IMR-90 (cell line): ENCODE measurements at places on chromosomes 4 and X. TPM values are rescaled to one million over a fixed set of nuclear protein-coding genes. Genes with fewer than 3 reads are reported as not detected.
A peak's percentile ranks its signal among the peaks of the same experiment; 100 is the strongest.

GRCh38 chr4:71807469-71807868 lies 23.6 kb upstream of the GC start:
- H3K27ac ChIP-seq = no peak overlapping the region
- DNase-seq = no peak
- H3K4me1 ChIP-seq = no peaks in the 10 kb centered on the region
- no peak overlapping the region for H3K4me3 ChIP-seq
- no peaks in the 10 kb centered on the region for H3K36me3 ChIP-seq

AKAP17A gene
- 9.0 and 10.6 TPM in 2 replicates for total RNA-seq

- 0 out of 2 replicates have a peak, but pooled peaks cover 3% of the 10 kb centered on the region for H3K36me3 ChIP-seq
- peaks cover 50% of the 10 kb centered on the region for H3K4me1 ChIP-seq
- H3K27me3 ChIP-seq = no peaks in the 10 kb centered on the region
- H3K4me3 ChIP-seq = no peak overlapping the region
These were observed 33.4 kb downstream of the AFAP1 start for GRCh38 chr4:7906171-7906701.

GRCh38 chrX:4547213-4547836 lies 833.9 kb upstream of the PRKX start:
- H3K36me3 ChIP-seq = no peaks in the 10 kb centered on the region
- H3K27ac ChIP-seq = no peak overlapping the region
- DNase-seq = peak; percentile 40
- no peaks in the 10 kb centered on the region for H3K4me1 ChIP-seq
- H3K4me3 ChIP-seq = no peak overlapping the region

GRCh38 chr4:56276547-56276946 lies 110.7 kb downstream of the AASDH start:
- no peak overlapping the region for H3K27ac ChIP-seq
- H3K4me3 ChIP-seq = no peak overlapping the region
- no peaks in the 10 kb centered on the region for H3K36me3 ChIP-seq
- peak; percentile 19 for DNase-seq

GRCh38 chrX:22652596-22652995 lies 347.2 kb upstream of the DDX53 start:
- H3K27ac ChIP-seq = no peak overlapping the region
- H3K4me1 ChIP-seq = no peaks in the 10 kb centered on the region
- no peaks in the 10 kb centered on the region for H3K36me3 ChIP-seq
- H3K27me3 ChIP-seq = no peaks in the 10 kb centered on the region
- no peak overlapping the region for H3K4me3 ChIP-seq

GRCh38 chrX:46912098-46912602 lies at the start of gene JADE3:
TSS of gene JADE3 (plus strand) at chrX:46912421. CDS start at chrX:46984895, 72,474 bp downstream.
- no peaks in the 10 kb centered on the region for H3K4me1 ChIP-seq
- peak within 1 kb of the TSS; percentile 7; the same call in 1 of the 2 replicates for H3K27ac ChIP-seq
- H3K4me3 ChIP-seq = peak within 1 kb of the TSS; percentile 91
- no peaks in the 10 kb centered on the region for H3K36me3 ChIP-seq

- no peak overlapping the region for H3K27ac ChIP-seq
- H3K36me3 ChIP-seq = no peaks in the 10 kb centered on the region
- H3K4me1 ChIP-seq = no peaks in the 10 kb centered on the region; the same call in none of the 2 replicates
- H3K4me3 ChIP-seq = no peak overlapping the region
- no peaks in the 10 kb centered on the region for H3K27me3 ChIP-seq
These were observed 160.9 kb downstream of the SMIM20 start for GRCh38 chr4:26074712-26075430.

- H3K4me3 ChIP-seq = no peak overlapping the region
- DNase-seq = no peak
- H3K27ac ChIP-seq = no peak overlapping the region
- H3K4me1 ChIP-seq = peaks cover 5% of the 10 kb centered on the region; the same call in 1 of the 2 replicates
- no peaks in the 10 kb centered on the region for H3K27me3 ChIP-seq
These were observed 58.7 kb downstream of the SCFD2 start for GRCh38 chr4:53307210-53307609.

GRCh38 chr4:186424745-186425144 lies 130.6 kb downstream of the MTNR1A start:
- no peak overlapping the region for H3K4me3 ChIP-seq
- no peaks in the 10 kb centered on the region for H3K36me3 ChIP-seq
- H3K27me3 ChIP-seq = no peaks in the 10 kb centered on the region

FGB gene
- not detected in 2 replicates for total RNA-seq

DNA sequence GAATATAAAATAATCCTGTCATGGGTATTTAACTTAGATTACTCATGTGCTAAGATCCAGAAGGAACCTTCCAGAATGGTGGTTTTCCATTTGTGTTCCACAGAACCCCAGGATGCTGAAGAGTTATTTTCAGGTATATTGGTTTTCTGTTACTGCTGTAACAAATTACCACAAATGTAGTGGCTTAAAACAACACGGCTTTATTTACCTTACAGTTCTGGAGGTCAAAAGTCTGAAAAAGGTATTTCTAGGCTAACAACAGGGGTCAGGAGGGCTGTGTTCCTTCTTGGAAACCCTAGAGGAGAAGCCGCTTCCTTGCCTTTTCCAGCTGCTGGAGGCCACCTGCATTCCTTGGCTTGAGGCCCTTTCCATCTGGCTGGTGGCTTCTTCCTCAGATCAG lies 57.9 kb upstream of the HPSE start:
- H3K4me3 ChIP-seq = no peak overlapping the region
- no peak overlapping the region for H3K27ac ChIP-seq
- DNase-seq = no peak
- no peaks in the 10 kb centered on the region for H3K36me3 ChIP-seq
- H3K27me3 ChIP-seq = peaks cover 17% of the 10 kb centered on the region; the same call in 1 of the 2 replicates

TTC29 gene
- under 0.01 TPM in 1 of 2 replicates, not detected in the other for total RNA-seq

- H3K4me3 ChIP-seq = no peak overlapping the region
- H3K4me1 ChIP-seq = no peaks in the 10 kb centered on the region
- no peak for DNase-seq
- no peaks in the 10 kb centered on the region for H3K36me3 ChIP-seq
- peaks cover 2% of the 10 kb centered on the region; the same call in 1 of the 2 replicates for H3K27me3 ChIP-seq
- no peak overlapping the region for H3K27ac ChIP-seq
These were observed 359.9 kb downstream of the UNC5C start for GRCh38 chr4:95188701-95189370.

HMGB2 gene
- 49.3 and 112 TPM in 2 replicates for total RNA-seq

PDZD11 gene
- 66.4 and 84.1 TPM in 2 replicates for total RNA-seq

- H3K4me3 ChIP-seq = no peak overlapping the region
- DNase-seq = peak; percentile 12
- no peaks in the 10 kb centered on the region for H3K4me1 ChIP-seq
- H3K27ac ChIP-seq = no peak overlapping the region
- H3K27me3 ChIP-seq = peaks cover 5% of the 10 kb centered on the region; the same call in 1 of the 2 replicates
These were observed 129.8 kb downstream of the SORBS2 start for GRCh38 chr4:185682236-185682635.

PAGE4 gene
- not detected in 2 replicates for total RNA-seq

CT45A3 gene
- not detected in 2 replicates for total RNA-seq

LAMP2 gene
- total RNA-seq = 114 and 129 TPM in 2 replicates

GRCh38 chrX:19863212-19863856 lies 24.1 kb downstream of the SH3KBP1 start:
- H3K4me1 ChIP-seq = peaks cover 13% of the 10 kb centered on the region
- no peaks in the 10 kb centered on the region for H3K36me3 ChIP-seq
- DNase-seq = peak; percentile 29
- no peak overlapping the region for H3K27ac ChIP-seq
- H3K4me3 ChIP-seq = no peak overlapping the region

ELF2 gene
- total RNA-seq = 37.8 and 42.3 TPM in 2 replicates

DNA sequence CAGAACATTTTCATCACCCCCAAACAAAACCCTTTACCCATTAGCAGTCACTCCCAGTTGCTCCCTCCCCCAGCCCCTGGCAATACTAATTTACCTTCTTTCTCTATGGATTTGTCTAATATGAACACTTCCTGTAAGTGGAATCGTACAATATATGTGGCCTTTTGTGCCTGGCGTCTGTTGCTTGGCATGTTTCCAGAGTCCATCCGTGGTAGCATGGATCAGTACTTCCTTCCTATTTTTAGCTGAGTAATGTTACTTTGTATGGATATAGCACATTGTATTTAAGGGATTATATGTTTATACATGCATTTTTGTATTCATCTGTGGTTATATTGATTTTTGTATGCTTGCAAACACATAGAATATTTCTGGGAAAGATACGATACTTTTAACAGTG lies 48.2 kb downstream of the PPEF1 start:
- DNase-seq = no peak
- H3K27ac ChIP-seq = no peak overlapping the region
- no peaks in the 10 kb centered on the region for H3K4me1 ChIP-seq
- no peaks in the 10 kb centered on the region for H3K36me3 ChIP-seq

- DNase-seq = no peak
- no peak overlapping the region for H3K4me3 ChIP-seq
- H3K36me3 ChIP-seq = peaks cover 16% of the 10 kb centered on the region
These were observed 125.7 kb downstream of the ZNF827 start for GRCh38 chr4:145812919-145813318.

DCK gene
- total RNA-seq = 7.0 and 14.4 TPM in 2 replicates

DNA sequence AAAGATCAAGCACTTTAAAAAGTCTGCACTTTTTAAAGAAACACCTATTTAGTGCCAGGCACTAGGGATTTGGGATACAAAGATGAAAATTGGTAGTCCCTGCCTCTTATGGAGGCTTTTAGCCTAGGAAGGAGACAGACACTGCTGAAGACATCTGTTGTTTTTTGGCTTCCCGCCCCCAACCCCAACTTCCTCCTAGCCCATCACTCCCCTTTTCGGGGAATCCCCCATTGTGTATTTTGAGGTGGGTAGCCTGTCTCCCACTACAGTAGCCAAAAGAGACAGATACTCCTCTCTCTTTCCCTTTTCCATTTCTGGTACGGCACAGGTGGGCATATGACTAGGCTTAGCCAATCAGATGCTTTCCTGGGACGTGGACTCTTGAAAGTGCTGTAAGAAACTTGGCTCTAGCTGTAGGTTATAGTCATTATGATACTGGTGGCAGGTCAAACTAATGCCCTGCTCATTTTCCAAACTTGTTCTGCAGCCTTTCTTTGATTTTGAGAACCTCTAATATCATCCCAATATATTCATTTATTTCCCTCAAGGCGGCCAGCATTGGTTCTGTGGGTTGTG lies 194.6 kb upstream of the RBPJ start:
- no peaks in the 10 kb centered on the region for H3K4me1 ChIP-seq
- H3K4me3 ChIP-seq = no peak overlapping the region
- no peaks in the 10 kb centered on the region for H3K27me3 ChIP-seq

- peak; percentile 29 for DNase-seq
- H3K4me3 ChIP-seq = no peak overlapping the region
These were observed 60.3 kb upstream of the HSD17B10 start for GRCh38 chrX:53494436-53494835.

DNA sequence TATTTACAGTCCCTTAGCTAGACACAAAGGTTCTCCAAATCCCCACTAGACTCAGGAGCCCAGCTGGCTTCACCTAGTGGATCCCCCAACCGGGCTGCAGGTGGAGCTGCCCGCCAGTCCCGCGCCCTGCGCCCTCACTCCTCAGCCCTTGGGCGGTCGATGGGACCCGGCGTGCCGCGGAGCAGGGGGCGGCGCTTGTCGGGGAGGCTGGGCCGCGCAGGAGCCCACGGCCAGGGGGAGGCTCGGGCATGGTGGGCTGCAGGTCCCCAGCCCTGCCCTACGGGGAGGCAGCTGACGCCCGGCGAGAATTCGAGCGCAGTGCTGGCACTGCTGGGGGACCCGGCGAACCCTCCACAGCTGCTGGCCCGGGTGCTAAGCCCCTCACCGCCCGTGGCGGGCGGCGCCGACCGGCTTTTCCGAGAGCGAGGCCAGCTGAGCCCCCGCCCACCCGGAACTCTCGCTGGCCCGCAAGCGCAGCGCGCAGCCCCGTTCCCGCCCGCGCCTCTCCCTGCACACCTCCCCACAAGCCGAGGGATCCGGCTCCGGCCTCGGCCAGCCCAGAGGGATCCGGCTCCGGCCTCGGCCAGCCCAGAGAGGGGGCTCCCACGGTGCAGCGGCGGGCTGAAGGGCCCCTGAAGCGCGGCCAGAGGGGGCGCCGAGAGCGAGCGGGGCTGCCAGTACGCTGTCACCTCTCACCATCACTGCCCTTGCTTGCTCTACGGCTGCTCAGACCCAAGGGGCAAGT lies 39.4 kb downstream of the WFS1 start:
- H3K4me1 ChIP-seq = no peaks in the 10 kb centered on the region
- H3K27ac ChIP-seq = no peak overlapping the region
- peaks cover 3% of the 10 kb centered on the region; the same call in 1 of the 2 replicates for H3K36me3 ChIP-seq
- DNase-seq = no peak
- H3K27me3 ChIP-seq = peaks cover 28% of the 10 kb centered on the region
- H3K4me3 ChIP-seq = peak overlapping the region; percentile 21

APOOL gene
- 9.7 and 11.1 TPM in 2 replicates for total RNA-seq

GRCh38 chrX:33840176-33840575 lies 291.9 kb downstream of the FAM47A start:
- no peaks in the 10 kb centered on the region for H3K36me3 ChIP-seq
- no peak overlapping the region for H3K27ac ChIP-seq
- no peaks in the 10 kb centered on the region for H3K27me3 ChIP-seq
- no peaks in the 10 kb centered on the region for H3K4me1 ChIP-seq

DNA sequence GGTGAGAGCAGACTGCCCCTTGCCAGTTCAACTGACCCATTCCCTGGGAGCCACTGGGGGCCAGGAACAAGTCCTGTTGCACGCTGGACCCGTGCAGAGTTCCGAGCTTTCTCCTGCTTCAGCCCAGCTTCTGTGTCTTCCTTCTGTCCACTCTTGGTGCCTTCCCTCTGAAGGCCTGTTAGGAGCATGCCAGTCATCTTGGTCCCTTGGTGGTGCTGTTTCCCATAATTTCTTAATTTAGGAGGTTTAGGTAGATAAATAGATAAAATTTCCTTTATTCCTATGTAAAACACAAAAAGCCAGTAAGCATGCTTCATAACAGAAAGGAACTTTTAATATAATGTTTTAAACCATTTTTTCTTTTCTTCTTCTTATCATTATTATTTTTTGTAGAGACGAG lies 672.7 kb downstream of the CCSER1 start:
- H3K4me3 ChIP-seq = no peak overlapping the region
- H3K36me3 ChIP-seq = no peaks in the 10 kb centered on the region
- no peaks in the 10 kb centered on the region for H3K27me3 ChIP-seq
- DNase-seq = no peak

DNA sequence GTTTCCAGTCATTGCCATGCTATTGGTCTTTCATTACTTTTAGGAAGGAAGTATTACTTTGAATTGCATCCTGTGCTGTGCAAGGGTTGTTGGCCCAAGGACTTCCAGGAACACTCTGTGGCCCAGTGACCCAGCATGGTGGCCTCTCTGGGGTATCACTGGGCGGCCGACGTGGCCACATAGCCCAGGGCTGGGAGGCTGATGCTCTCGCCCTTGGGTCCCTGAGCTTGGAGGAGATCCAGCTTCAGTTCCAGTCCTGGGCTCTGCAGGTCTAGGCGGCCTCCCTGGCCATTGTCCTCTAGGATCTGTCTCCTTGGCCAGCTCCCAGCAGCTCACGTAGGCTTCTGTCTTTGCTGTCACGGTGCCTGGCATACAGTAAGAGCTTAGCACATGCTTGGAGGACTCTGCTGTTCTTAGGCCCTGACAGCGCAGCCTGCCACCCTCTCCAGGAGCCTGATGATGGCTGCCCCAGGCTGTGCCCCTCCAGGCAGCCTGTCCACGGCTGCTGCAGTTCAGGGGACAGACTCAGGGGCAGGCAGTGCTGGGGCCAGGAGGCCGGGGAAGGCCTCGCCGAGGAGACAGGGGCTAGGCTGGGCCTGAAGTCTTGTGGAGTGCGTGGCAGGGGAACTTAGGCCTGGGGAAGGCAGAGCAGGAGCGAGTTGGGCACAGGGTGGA lies 42.2 kb downstream of the SORCS2 start:
- no peak overlapping the region for H3K27ac ChIP-seq
- no peaks in the 10 kb centered on the region for H3K4me1 ChIP-seq
- H3K36me3 ChIP-seq = no peaks in the 10 kb centered on the region
- peaks cover 11% of the 10 kb centered on the region; the same call in 1 of the 2 replicates for H3K27me3 ChIP-seq
- DNase-seq = no peak
- no peak overlapping the region for H3K4me3 ChIP-seq
